NCI-H2029 treated with DMSO at 0.1 percent for 48 hours (cell line): ENCODE measurements at places on chromosomes 1 and 21.

DNA sequence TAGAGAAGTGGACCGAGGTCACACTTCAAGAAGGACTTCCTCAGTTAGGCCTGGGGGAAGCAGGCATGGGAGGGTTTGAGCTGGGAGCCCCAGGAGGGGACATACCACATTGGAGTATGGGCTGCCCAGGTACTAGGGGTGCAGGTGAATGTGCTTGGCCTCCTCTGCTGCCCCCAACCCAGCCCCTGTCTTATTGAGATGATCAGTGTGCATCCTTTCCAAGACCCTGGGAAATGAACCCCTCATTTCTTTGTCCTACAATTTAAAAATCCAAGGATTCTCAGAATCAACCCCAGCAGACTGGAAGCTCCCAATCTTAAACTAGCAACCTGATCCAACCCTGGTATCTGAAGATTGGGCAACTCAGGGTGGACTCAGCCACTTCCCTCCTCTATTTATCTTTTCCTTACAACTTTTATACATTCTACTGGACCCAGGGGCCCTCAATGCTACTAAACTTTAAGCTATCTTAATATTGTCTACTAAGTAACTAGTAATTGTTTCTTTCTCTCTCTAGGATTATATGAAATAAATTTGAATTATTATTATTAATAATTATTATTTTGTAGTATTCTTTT lies 9.1 kb downstream of the MEX3A start:
- no peak for DNase-seq

- DNase-seq, result no peak
Measured at GRCh38 chr1:3746389-3746829, 5.8 kb upstream of the CCDC27 start.

GRCh38 chr1:34907487-34908090 lies 21.9 kb downstream of the DLGAP3 start:
- DNase-seq, result no peak

DNA sequence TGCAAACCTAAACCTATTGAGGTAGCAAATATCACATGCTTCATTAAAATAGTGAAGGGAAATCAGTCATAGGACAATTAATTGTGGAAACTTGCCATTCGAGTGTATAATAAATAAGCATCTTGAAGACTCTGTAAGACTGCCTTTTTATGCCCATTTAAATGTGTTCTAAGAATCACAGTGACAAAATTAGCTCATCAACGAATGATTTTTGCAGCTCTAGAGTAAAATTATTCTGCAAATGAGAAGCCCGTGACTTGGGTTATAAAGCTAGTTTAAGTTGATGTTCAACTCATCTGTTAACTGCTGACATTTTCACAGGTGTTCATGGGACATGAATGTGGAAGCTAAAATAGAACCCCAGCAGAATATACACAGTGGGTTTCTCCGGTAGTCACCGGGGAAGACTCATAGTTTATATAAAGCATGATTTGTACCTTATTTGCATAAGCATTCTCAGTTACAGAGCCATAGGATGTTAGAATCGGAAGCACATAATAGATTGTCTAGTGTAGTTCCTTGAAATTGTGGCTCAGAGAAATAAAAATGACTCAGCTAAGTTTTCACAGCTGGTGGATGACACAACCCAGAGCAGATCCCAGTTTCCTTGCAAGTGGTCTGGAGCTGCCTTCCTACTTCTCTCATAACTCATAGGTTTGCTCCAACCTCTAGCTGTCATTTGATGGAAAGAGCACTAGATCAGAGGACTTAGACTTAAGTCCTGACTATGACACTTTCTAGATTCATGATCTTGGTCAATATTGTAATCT lies 107.3 kb downstream of the UCHL5 start:
- no peak for DNase-seq

GRCh38 chr1:73366734-73367413 lies 831.1 kb downstream of the LRRIQ3 start:
- DNase-seq, result no peak

GRCh38 chr1:18190598-18190997 lies 83.0 kb downstream of the IGSF21 start:
- no peak for DNase-seq

GRCh38 chr1:87501738-87502137 lies 173.1 kb downstream of the LMO4 start:
- DNase-seq, result no peak

- no peak for DNase-seq
Measured at GRCh38 chr1:76247261-76247852, 172.8 kb downstream of the ST6GALNAC3 start.

GRCh38 chr1:169680377-169681019 lies 30.9 kb downstream of the SELL start:
- no peak for DNase-seq

GRCh38 chr1:151981178-151981525 lies 12.5 kb downstream of the S100A10 start:
- no peak for DNase-seq

- DNase-seq, result no peak
Measured at GRCh38 chr21:33368576-33368975, 34.6 kb upstream of the IFNGR2 start.

- no peak for DNase-seq
Measured at GRCh38 chr21:34606621-34607020, 8.3 kb downstream of the RCAN1 start.

GRCh38 chr1:108718927-108719655 lies 6.4 kb downstream of the FNDC7 start:
- no peak for DNase-seq

GRCh38 chr1:164982545-164982944 lies 374.0 kb downstream of the LMX1A start:
- DNase-seq, result no peak

DNA sequence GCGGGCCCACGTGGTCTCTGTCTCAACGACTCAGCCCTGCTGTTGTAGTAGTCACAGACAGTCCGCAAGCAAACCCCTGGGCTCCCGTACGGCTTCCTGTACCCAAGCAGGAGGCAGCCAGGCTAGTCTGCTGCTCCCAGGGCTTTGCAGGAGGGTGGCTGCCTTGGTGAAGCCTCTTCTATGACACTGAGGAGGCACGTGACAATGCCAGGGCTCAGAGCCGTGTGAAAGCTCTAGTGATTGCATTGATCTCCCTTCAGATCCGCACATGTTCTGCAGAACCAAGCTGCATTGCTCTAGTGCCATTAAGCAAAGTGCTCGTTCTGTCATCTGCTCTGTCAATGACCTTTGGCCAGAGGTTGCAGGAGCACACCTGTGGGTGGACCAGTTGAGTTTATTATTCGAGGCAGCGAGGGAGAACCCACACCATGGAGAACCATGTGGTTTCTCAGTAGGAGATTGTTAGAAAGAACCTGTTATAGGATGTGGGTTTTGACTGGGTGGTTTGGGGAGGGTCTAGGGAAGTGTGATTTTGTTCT lies 18.0 kb downstream of the UMODL1 start:
- no peak for DNase-seq

GRCh38 chr1:53616927-53617326 lies 122.0 kb downstream of the GLIS1 start:
- DNase-seq, result no peak

DNA sequence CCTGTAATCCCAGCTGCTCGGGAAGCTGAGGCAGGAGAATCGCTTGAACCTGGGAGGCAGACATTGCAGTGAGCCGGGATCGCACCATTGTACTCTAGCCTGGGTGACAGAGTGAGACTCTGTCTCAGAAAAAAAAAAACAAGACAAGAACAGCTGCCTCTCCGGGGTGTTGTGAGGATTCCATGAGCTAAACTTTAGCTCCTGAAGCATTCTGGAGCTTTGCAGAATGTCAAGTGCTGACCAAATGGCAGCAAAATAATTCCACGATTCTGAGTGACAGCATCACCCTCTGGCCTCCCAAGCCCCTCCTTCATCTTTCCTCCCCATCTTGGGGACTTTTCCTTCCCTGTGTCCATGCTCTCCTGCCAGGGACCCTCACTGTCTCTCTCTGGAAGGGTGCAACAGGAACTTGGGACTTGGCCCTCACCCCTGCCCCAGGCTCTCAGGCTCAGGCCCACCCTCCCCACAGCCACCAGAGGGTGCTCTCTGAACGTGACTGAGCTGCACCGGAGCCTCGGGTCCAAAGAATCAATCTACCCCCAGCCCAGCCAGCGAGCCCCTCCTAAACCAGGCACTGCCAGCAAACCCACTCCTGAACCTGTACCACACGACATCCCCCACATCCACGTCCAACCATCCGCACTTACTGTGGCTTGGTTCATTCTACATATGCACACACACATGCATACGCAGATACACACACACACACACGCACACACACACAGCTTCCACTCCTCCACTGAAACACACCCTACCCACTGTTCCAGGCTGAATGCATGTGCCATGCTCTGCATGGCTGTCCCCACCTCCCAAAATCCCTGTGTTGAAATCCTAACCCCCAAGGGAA lies 45.7 kb downstream of the ACOT7 start:
- no peak for DNase-seq

DNA sequence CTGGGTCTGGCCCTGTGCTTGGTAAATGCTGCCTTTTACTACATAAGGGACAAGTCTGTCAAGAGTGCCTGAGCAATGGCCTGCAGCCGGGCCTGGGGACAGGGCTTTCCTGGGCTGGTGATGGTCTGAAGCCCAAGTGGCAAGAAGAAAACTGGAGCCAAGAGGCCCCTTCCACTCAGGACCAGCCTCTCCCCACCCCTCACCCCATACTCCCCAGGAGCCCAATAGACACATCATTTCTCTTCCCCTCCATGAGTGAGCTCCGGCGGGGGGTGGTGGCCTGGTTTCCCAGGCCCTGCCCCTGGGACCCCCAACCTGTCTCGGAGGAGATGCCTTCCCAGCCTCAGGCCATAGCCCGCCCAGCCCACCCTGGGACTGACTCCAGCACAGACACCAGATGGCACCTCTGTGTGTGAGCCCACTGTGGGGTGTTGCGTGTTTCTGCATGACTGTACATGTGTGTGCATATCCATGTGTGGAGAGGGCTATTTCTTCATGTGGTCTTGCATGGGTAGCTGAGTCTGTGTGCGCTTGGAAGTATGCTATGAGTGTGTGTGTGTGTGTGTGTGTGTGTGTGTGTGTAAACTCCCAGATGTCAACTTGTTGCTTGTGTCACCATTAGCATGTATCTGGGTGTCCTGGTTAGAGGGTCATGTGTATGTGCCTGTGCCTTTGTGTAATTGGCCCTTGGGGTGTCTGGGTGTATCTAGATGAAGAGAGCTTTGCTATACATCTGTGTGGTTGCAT lies 14.3 kb upstream of the LRP8 start:
- DNase-seq, result no peak

DNA sequence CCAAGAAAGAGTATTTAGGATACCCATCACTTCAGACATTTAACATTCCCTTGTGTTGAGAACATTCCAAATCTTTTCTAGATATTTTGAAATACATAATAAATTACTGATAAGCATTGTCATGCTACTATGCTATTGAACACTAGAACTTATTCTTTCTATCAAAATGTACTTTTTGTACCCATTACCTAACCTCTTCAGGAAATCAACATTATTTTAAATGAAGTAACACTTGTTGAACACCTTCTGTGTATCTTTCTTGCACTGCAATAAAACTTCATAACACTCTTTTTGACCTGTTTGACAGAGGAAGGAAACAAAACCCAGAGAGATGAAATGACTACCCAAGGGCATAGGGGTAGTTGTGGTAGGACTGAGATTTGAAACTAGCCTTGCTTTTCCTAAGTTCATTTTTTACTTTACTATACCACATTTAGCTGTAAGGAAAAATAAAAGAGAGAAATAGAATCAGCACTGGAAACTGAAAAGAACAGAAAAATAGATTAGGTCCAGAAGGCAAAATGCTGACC lies 99.4 kb downstream of the UCHL5 start:
- DNase-seq, result no peak

DNA sequence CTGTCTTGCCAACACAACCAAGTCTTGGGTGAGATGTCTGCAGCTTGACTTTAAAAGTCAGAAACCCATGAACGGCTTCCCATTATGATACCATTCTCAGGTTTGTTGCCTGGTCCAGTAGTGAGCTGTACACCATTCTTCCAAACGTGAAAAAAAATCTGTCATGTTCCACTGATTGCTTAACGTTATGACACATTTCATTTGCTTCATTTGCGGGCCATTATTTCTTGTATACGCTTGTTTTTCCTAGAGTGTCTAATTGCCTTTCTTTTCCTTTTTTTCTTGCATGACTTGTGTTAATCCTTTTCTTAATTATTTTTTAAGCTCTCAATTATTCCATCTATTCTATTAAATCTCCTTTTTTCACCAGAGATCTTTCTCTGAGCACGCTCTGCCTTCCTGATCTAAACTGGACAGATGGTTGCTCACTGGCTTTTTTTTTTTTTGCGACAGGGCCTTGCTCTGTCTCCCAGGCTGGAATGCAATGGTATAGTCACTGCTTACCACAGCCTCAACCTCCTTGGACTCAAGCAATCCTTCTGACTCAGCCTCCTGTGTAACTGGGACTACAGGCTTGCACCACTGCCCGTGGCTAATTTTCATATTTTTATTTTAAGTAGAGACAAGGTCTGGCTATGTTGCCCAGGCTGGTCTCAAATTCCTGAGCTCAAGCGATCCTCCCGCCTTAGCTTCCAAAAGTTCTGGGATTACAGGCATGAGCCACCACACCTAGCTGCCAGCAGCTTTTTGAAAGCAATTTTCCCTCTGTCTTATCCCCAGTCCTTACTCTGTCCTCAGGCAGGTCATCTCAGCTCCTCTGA lies 31.7 kb upstream of the CAMTA1 start:
- DNase-seq, result no peak

- DNase-seq, result no peak
Measured at GRCh38 chr21:37551993-37552355, 185.4 kb downstream of the DYRK1A start.

- no peak for DNase-seq
Measured at GRCh38 chr1:167467126-167467710, 51.1 kb downstream of the CD247 start.

DNA sequence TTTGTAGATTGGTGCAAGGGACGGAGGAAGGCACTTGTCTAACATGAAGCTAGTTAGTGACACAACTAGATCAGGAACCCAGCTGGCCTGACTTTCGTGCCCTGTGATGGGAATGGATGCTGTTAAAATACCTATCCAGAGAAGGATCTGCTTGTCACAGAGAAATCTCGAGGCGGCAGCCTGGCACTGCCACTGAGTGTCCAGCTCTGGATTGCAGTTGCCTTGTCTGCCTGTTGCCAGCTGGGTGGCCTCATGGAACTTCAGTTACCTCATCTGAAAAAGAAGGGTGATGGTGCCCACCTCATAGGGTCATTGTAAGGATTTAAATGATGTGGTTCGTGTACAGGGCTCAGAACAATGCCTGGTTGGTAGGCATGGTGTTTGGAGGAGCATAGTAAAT lies 2.4 kb upstream of the PKP1 start:
- no peak for DNase-seq

- DNase-seq, result no peak
Measured at GRCh38 chr21:38277501-38278131, 20.8 kb downstream of the KCNJ15 start.

DNA sequence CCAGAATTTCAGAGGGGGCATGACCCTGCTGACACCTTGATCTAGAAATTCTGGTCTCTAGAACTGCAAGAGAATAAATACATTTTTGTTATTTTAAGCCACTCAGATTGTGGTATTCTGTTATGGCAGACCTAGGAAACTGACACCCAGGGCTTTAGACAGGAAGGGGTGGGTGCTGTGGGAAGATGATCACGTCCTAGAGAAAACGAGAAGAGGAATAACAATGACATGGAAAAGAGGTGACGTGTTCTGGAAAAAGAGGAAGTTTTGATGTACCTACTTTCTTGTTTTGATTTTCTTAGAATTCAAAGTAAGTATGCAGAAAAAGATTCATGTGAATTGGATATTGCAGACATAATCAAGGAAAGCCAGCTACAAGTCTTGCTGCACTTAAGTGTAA lies 232.9 kb upstream of the RUNX1 start:
- no peak for DNase-seq
